ENCODE measurements at places on chromosomes 1 and 21.

- DNase-seq, result no peak
These were observed 389.3 kb downstream of the OMA1 start for GRCh38 chr1:58157256-58157655.

DNA sequence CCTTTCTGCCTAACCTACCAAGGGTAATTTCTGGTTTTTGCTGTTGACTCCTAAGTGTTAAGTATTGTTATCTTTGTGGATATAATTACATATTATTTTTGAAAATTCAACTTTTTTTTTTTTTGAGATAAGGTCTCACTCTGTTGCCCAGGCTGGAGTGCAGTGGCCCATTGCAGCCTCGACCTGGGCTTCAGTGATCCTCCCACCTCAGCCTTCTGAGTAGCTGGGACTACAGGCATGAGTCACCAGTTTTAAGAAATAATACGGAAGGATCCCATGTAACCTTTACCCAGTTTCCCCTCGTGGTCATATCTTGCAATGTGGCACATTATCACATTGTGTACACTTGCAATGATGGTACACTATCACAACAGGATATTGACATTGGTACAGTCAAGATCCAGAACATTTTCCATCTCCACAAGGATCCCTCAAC lies 3.1 kb downstream of the CHD1L start:
- no peak for DNase-seq

GRCh38 chr1:6245869-6246496 lies 2.0 kb downstream of the HES3 start:
- DNase-seq, result peak; percentile 27

DNA sequence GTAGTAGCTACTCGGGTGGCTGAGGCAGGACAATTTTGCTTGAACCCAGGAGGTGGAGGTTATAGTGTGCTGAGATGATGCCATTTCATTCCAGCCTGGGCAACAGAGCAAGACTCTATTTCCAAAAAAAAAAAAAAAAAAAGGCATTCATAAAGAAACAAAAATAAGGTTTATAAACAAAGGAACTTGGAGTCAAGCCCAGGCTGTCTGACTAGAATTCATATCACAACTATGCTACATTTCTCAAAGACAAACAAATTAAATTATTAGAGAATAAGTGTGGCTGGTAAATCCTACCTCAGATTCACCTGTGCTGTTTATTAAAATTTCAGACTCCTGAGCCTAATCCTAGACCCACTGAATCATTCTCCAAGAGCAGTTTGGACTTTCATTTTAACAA lies 4.2 kb downstream of the GCLM start:
- no peak for DNase-seq

DNA sequence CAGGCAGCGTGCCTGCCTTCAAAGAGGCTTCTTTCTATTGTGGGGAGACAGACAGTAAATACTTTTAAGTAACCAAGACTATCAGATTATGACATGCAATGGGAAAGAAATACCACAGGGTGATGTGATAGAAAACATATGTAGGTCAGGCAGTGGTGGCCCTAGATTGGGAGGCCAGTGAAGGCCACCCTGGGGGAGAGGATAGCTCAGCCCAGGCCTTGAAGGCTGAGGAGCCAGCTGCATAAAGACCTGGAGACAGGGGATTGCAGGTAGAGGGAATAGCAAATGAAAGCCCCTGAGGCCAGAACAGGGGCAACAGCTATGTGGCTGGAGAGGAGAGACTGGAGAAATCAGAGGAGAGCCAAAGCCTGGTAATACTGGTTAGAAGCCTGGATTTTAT lies 4.0 kb downstream of the SOX13 start:
- no peak for DNase-seq

DNA sequence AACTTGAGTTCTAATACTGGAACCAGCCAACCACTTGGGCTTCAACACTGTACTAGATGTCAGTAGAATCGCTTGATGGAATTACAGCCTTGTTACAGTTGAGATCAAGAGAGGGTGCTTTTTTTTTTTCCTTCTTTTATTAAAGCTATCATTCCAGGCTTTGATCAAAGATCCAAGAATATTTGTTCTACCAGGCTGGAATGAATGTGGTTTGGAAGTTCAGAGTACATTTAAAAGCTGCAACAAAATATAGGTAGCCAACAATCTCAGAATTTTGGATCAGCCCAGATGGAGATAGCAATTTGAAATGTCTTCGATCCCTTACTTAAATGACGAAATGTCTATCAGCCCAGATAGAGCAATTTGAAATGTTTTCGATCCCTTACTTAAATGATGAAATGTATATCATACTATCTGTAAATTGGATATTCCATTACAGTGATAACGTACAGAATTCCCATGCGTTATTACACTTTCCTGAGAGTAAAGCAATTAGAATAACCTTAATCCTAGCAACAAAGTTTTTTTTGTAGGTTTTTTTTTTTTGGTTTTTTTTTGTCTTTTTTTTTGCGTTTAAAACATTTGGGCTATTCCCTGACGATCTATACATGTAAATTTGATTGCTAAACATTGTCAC lies 3.6 kb downstream of the ZNF281 start:
- DNase-seq, result no peak

- DNase-seq, result no peak
These were observed 4.3 kb upstream of the HEYL start for GRCh38 chr1:39643705-39644104.

- no peak for DNase-seq
These were observed 119.4 kb downstream of the SLC45A1 start for GRCh38 chr1:8437347-8437746.

DNA sequence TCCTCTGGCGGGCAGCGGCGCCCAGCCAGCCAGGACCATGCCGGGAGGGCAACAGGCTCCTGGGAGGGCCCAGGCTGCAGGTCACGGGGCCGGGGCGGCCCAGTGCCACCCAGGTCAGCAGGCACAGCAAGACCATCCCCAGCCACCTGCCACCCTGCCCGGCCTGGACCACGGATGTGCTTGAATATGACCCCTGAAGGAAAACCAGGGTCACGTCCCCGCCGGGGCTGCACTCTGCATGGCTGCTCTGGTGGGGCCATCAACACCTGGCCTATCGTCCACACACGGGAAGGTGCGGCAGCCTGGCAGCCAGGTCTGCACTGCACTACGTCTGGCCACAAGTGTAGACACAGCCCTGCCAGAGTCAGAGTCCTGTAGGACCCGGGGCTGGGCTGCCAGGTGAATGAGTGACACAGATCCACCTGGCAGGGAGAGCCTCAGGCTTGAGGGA lies 6.9 kb downstream of the WNT9A start:
- no peak for DNase-seq

All from effector memory CD8-positive, alpha-beta T cell (primary cell).